CD4-positive, alpha-beta T cell (primary cell): ENCODE measurements at places on chromosomes 1 and 21. TPM values are rescaled to one million over a fixed set of nuclear protein-coding genes. Genes with fewer than 3 reads are reported as not detected.

VSIG8 gene
- total RNA-seq, result not detected

DIO1 gene
- not detected for total RNA-seq

DNA sequence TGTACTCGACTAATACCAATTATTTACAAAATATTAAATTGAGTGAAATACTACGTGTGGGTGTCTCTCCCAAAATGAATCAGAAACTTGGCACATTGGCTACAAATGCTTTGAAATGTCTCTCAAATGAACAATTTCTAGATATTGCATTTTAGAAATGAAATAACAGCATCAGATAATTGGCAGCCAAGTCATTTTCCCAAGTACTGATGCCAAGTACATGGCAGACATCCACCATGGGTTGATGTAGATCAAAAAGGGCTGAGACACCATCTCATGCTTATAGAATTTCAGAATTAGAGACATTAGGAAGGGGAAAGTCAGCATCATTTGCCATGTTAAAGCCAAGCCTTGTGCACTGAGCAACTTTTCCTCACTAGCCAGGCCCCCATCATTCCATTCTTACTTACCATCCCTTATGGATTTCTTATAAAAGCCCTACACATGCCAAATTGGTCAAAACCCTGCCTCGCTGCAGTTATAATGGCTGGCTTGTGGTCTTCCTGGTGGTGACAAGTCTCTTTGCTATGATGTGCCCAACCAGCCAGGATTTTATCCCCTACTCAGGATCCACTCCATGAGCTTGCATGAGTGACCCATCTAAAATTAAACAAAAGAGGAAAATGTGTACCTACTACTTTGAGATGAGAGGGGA lies 73.1 kb downstream of the GREM2 start:
- H3K4me3 ChIP-seq, result no peak overlapping the region
- H3K36me3 ChIP-seq, result no peaks in the 10 kb centered on the region
- no peak overlapping the region for H3K27ac ChIP-seq

GRCh38 chr21:45128613-45129188 lies 54.3 kb downstream of the ADARB1 start:
- peaks cover 8% of the 10 kb centered on the region for H3K36me3 ChIP-seq
- DNase-seq, result peak; percentile 68
- no peak overlapping the region for H3K4me3 ChIP-seq
- no peak overlapping the region for H3K27ac ChIP-seq

DNA sequence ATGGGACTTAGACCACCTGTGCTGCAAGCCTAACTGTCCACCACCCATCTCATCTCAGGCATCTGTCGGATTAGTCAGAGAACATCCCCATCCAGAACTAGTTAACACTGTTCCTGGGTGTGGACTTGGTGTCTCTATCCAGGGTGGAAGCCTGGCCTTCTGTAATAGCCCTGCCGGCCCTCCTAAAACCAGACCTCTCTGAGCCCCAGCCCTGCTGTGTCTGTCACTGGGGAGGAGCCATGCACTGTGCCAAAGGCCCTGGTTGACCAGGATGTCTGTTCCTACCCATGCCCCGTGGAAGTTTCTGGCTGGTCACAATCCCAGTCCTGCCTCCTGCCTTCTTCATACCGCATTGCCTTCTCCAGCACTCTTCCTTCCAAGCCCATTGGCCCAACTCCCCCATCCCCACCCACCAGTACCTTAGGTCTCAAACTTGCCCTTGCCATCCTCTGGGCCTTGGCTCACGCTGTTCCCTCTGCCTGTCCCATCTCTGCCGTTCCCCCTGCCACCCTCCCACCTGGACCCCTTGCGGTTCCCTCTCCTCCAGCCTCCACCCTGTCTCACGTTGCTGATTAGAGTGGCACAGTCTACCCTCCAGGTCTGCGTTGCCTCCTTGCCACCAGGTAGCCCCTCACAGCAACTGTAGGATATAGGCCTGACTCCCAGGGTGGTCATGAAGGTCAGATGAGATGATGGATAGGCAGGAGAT lies 105.6 kb downstream of the EPHB2 start:
- H3K4me3 ChIP-seq, result no peak overlapping the region
- H3K27me3 ChIP-seq, result no peaks in the 10 kb centered on the region
- no peaks in the 10 kb centered on the region for H3K36me3 ChIP-seq

GRCh38 chr1:240350910-240351331 lies 259.2 kb downstream of the FMN2 start:
- no peak overlapping the region for H3K27ac ChIP-seq
- H3K36me3 ChIP-seq, result no peaks in the 10 kb centered on the region
- no peaks in the 10 kb centered on the region for H3K4me1 ChIP-seq
- H3K27me3 ChIP-seq, result no peaks in the 10 kb centered on the region
